ENCODE measurements at places on chromosomes 7 and 10.

- DNase-seq, result no peak
These were observed 93.7 kb downstream of the MDFIC start for GRCh38 chr7:115015619-115016018.

GRCh38 chr7:133529861-133530260 lies 277.0 kb downstream of the EXOC4 start:
- no peak for DNase-seq

DNA sequence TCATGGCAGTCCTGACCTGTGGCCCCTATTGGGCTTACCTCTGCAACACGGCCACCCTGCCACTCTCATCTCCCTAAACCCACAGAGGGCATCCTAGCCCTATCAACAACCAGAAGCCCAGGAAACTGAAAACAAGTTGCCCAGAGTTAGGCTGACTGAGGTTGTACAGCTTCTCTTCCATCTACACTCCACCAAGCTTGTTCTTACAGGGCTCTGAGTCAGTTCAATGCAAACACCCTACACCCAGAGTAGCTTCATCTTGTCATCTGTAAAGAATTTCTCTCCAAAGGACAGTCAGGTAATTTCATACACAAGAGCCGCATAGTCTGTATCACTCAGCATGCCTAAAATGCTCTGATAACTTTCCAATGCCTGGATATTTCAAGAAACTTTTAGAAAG lies 175.4 kb downstream of the ARID5B start:
- no peak for DNase-seq

DNA sequence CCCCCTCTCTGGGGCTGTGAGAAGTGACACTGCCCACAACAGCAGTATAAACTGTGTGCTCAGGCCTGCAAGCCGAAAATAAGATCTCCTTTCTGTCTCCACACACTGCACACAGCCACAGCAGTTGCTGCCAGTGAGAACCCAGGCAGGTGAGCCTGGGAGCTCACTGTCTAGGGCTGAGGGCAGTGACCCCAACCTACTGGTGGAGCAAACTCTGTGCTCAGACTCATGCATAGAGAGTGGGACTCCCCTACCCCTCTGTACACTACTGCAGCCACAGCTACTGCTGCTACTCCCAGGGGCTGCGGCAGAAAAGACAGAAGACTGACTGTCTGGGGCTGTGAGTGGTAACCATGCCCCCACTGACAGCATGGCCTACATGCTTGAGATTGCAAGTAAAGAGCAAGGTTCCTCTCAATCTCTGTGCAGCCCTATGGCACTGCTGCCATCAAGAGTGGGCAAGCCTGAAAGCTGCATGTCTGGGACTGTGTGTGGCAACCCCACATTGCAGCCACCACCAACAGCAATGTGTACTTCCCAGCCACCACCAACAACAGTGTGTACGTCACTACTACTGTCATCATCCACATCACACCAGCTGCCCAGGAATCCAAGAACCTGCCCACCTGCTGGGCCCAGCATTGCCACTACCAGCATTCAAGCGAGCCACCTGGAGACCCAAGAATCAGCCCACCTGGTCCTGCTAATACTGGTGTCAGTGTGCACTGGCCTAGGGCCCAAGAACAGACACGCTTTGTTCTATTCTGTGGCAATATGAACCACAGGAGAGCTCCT lies 226.1 kb downstream of the XPNPEP1 start:
- no peak for DNase-seq

- DNase-seq, result no peak
These were observed 142.9 kb upstream of the ITGB1 start for GRCh38 chr10:33100781-33101391.

GRCh38 chr7:100157334-100158228 lies 942 bp downstream of the TRAPPC14 start:
- DNase-seq, result peak; percentile 27

DNA sequence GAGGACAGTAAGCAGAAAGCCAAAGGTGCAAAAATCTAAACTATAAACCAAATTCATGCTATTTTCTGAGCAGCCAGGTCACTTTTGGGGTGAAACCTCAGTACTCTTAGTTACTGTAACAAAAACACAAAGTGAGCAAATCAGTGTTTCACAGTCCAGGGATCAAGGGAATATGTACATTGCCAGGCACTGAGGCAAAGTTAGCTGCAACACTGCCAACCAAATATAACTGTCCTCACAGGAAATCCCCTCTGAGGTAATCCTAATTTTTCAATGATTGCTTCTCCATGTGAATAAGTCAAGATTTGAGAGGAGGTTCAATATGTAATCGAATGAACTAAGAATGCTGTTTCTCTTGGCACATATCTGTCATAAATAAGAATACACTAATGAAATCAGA lies 229.7 kb downstream of the TSPAN12 start:
- no peak for DNase-seq

- peak; percentile 71 for DNase-seq
These were observed 729 bp downstream of the DNAJB6 start for GRCh38 chr7:157337316-157338149.

DNA sequence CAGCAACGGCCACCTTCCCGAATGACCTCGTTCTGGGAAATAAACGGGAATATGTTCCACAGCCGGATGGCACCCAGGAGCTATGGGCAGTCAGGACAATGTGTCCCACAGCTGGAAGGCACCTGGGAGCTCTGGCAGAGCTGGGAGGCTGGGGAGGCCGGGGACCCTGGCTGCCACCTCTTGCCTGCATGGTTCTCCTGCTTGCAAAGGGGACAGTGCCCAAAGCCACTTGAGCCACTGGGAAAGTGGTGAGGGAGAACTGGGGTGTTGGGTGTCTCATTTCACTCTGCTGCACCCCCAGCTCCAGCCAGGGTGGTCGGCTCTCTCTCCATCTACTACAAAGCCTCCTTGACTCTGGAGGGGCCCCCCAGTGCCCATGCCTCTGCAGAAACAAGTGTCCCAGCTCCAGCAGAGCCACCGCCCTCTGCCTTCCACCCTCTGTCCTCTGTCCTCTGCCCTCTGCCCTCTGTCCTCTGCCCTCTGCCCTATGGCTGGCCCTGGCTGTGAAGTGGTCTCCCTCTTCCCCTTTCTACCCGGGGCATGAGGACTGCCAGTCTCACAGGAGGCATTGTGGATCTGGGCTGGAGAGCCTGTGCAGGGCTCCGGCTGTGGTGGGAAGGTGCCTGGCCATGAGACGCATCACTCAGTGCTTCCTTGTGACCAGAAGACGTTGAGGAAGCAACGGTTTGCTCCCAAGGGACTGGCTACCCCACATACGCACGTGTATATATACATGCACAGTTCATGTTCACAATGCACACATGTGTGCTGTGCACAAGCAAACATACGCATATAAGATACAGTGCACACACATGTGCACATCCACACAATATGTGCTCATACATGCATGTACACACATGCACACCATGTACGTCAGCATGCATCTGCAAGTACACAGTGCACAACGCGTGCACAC lies 21.5 kb upstream of the INPP5A start:
- peak; percentile 36 for DNase-seq

- no peak for DNase-seq
These were observed 12.8 kb upstream of the CXCL12 start for GRCh38 chr10:44397476-44398225.
